BE2C (cell line): ENCODE measurements at places on chromosomes 5 and 9.

GRCh38 chr5:81397176-81397575 is 3.2 kb upstream of the ACOT12 start:
- DNase-seq: peak; percentile 53

- no peak for DNase-seq
These were observed 138.6 kb upstream of the SPEF2 start for GRCh38 chr5:35478856-35479682.

GRCh38 chr5:142316051-142316450 is 8.8 kb downstream of the SPRY4 start:
- peak; percentile 25 for DNase-seq

- no peak for DNase-seq
These were observed 524 bp downstream of the FUBP3 start for GRCh38 chr9:130579738-130580463.

- DNase-seq: no peak
These were observed 64.6 kb upstream of the PLPP1 start for GRCh38 chr5:55599148-55600050.
